GM23248 (cell line): ENCODE measurements at places on chromosomes 6 and 20. TPM values are rescaled to one million over a fixed set of nuclear protein-coding genes. Genes with fewer than 3 reads are reported as not detected.

DNA sequence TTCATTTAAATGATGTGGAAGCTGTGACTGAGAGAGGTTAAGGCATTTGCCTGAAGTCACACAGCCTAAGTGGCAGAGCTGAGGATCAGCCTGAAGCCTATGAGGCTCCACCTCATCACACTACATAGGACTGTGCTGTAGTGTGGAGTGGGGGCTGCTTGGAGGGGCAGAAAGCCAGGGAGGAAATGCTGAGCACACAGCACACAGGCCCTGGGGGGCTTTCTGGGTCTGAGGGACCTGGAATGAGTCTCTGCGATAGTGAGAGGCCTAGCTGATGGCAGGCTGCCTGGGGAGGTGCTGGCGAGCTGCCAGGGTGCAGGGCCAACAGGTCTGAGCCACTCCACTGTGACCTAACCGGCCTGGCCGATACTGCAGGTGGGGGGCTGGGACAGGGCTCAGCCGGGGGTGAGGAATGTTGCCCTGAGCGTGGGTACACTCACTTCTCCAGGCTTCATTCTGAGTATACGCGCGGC is 2.2 kb upstream of the ARHGAP40 start:
- DNase-seq, result no peak

The AKAP12 gene
- total RNA-seq, result 15.2 and 15.7 TPM in 2 replicates

The BNIP5 gene
- total RNA-seq, result not detected in 2 replicates

The RSPH9 gene
- total RNA-seq, result 0.11 TPM in 1 of 2 replicates, not detected in the other
